ENCODE measurements at places on chromosomes 2 and 18. TPM values are rescaled to one million over a fixed set of nuclear protein-coding genes. Genes with fewer than 3 reads are reported as not detected.

DNA sequence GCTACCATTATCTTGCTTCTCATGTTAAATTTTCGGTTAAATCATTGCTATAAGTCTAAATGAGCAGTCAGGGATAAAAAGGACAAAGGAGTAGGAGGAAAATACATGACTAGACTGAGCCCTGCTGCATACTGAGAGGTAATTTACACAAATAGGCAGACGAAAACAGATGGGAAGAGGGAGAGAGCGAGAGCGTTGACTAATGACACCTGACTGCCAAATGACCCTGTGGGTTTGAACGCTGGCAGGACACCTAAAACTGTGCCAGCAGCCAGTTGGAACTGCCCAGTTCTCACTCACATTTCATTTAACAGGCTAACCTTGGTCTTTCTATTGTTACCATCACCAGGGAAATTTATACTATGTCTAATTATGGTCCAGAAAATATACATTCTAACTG, 978.2 kb downstream of the CPS1 start:
- H3K27ac ChIP-seq = no peak overlapping the region
- H3K4me1 ChIP-seq = no peaks in the 10 kb centered on the region
- no peak overlapping the region for H3K4me3 ChIP-seq
- no peaks in the 10 kb centered on the region for H3K36me3 ChIP-seq

GRCh38 chr18:62713651-62714247, 1.6 kb upstream of the PHLPP1 start:
- DNase-seq = no peak
- peaks cover 16% of the 10 kb centered on the region for H3K4me1 ChIP-seq
- no peak overlapping the region for H3K4me3 ChIP-seq

RIT2 gene
- total RNA-seq = not detected

ASAP2 gene
- total RNA-seq = 0.04 TPM

- H3K4me1 ChIP-seq = peaks cover 2% of the 10 kb centered on the region
- no peaks in the 10 kb centered on the region for H3K27me3 ChIP-seq
- DNase-seq = no peak
- no peak overlapping the region for H3K4me3 ChIP-seq
Observed at GRCh38 chr2:237411683-237412423, 2.1 kb downstream of the COL6A3 start.

GRCh38 chr2:168427451-168427850, 28.6 kb upstream of the CERS6 start:
- H3K27ac ChIP-seq = no peak overlapping the region
- peaks cover 28% of the 10 kb centered on the region for H3K4me1 ChIP-seq
- no peak for DNase-seq
- no peaks in the 10 kb centered on the region for H3K27me3 ChIP-seq
- peaks cover 3% of the 10 kb centered on the region for H3K36me3 ChIP-seq

TUBA4B gene
- total RNA-seq = not detected

DNA sequence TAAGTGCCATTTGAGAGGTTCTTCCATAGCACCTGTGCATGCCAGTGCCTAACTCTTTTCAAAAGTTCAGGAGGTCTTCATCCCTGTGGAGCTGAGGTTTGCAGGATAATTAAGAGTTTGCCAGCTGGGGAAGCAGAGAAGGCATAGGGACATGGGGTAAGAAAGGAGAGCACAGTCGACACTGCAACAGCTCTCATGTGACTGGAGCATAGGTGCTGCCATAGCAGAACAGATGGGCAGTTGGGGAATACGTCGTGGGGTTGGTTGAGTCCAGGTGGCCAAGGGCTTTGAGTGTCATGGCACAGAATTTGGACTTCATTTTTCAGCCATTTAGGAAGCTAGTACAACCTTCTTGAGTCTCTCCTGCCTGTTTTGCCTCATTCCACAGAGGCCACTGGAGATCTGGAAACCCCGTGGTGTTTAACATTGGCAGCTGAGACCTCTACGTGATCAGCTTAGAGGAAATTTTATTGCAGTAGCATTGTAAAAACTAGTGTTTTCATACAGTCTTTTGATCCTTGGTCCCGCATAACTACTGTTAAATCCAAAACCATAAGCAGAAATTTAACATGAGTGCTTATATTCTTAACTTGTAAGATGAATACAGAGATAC, 65.1 kb downstream of the CRIM1 start:
- H3K4me1 ChIP-seq = no peaks in the 10 kb centered on the region
- H3K27ac ChIP-seq = no peak overlapping the region
- no peak overlapping the region for H3K4me3 ChIP-seq
- no peak for DNase-seq

DNA sequence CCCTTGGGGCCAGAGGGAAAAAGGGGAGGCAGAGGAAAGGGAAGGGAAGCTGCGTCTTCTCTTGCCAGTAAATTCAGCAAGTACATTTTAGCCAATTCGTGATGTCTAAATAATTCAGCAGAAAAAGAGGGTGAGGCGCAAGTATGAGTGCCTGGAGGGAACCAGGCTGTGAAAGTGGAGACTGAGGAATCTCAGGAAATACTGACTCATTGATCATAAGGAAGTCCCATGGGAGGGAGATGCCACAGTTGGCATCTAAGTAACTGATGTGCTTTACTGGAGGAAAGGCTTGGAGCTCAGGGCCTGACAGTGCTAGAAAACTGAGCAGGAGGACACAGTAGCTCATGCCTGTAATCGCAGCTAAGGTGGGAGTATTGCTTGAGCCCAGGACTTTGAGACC, 31.1 kb downstream of the KIF5C start:
- no peak overlapping the region for H3K4me3 ChIP-seq
- no peak for DNase-seq
- no peaks in the 10 kb centered on the region for H3K4me1 ChIP-seq
- no peak overlapping the region for H3K27ac ChIP-seq

DNA sequence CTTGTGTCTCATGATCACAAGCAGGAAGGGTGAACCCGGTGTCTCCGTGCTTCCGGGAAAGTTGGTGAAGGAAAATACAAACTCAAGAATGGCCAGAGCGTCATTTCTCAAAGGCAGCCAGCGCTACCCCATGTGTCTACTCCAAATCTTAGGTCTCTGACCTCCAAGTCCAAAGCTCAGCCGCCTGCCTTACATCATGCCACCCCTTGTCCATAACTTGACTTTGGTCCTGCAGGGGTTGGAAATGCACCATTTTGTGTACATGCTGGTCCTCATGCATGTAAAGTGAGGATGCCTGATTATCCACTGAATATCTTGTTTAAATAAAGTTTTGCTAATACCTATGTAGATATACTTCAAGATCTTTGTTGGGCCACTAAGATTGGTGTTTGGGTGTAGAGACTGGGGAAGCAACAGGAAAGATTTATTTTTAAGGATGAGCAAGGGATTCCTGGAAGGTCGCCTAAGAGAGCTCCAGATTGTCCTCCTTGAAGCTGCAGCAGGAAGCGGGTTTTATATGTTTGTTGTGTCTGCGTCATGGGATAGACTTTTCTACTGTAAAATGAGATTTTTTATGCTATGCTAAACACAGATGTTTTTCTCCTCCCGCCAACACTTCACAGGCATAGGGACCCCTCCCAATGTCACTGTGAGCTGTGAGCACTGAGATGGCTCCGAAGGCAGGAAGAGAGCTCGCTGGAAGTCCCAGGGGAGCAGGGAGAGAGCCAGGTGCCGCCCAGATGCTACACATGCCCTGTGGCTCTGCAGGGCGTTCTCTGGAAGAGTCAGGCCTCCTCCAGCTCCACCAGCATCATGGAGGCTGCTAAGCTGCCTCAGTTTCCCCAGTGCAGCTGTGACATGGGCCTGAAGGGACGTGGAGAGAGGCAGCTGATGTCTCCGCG, 176.2 kb upstream of the HDAC4 start:
- DNase-seq = no peak
- peaks cover 6% of the 10 kb centered on the region for H3K4me1 ChIP-seq
- no peak overlapping the region for H3K4me3 ChIP-seq
- peaks cover 5% of the 10 kb centered on the region for H3K27me3 ChIP-seq
- H3K27ac ChIP-seq = no peak overlapping the region

NEUROD1 gene
- 0.08 TPM for total RNA-seq

CCDC85A gene
- not detected for total RNA-seq

DNA sequence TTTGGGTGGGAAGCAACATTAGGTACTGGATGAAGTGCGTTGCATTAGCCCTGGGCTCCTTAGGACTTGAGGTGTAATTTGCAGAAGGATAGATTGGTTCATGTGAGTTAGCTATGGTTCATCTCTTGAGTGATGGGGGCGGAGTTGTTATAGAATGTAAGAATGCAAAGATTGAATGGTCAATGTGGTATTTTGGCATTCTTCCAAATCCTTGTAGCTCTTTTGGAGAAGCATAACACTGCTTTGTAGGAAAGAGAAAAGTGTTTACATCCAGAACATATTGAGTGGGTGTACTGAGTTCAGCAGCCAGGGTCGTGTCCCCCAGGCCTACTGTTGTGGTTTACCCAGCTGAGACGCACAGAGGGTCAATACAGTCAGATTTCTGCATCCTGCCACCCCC, 173.5 kb downstream of the FMNL2 start:
- no peak overlapping the region for H3K27ac ChIP-seq
- no peak overlapping the region for H3K4me3 ChIP-seq
- H3K4me1 ChIP-seq = peaks cover 1% of the 10 kb centered on the region

GRCh38 chr2:239337122-239337876, 63.5 kb downstream of the HDAC4 start:
- H3K4me1 ChIP-seq = peaks cover 24% of the 10 kb centered on the region
- no peak overlapping the region for H3K27ac ChIP-seq
- H3K27me3 ChIP-seq = no peaks in the 10 kb centered on the region
- no peak overlapping the region for H3K4me3 ChIP-seq
- peaks cover 4% of the 10 kb centered on the region for H3K36me3 ChIP-seq

DNA sequence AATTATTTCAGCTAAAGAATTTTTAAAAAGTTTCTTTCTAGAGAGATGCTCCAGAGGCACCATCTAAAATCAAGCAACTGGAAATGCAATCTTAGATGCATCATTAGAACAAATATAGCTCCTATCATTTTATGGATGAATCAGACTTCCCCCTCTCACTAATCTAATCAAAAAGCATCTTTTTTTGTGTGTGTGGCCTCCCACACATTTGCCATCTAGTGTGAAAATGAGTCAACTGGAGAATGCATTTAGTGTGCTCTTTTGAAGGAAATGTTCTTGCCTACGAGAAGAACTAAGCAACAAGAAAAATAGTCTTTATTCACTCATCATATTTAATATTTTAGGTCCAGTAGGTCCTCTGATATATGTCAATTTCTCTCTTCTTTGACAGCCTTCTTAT, 39.5 kb upstream of the FIGN start:
- no peak overlapping the region for H3K27ac ChIP-seq
- H3K27me3 ChIP-seq = no peaks in the 10 kb centered on the region
- H3K4me1 ChIP-seq = no peaks in the 10 kb centered on the region
- no peaks in the 10 kb centered on the region for H3K36me3 ChIP-seq
- no peak overlapping the region for H3K4me3 ChIP-seq

GRCh38 chr18:78905334-78905733, 74.3 kb upstream of the SALL3 start:
- H3K27me3 ChIP-seq = peaks cover 18% of the 10 kb centered on the region
- no peaks in the 10 kb centered on the region for H3K36me3 ChIP-seq
- H3K4me3 ChIP-seq = no peak overlapping the region

DNA sequence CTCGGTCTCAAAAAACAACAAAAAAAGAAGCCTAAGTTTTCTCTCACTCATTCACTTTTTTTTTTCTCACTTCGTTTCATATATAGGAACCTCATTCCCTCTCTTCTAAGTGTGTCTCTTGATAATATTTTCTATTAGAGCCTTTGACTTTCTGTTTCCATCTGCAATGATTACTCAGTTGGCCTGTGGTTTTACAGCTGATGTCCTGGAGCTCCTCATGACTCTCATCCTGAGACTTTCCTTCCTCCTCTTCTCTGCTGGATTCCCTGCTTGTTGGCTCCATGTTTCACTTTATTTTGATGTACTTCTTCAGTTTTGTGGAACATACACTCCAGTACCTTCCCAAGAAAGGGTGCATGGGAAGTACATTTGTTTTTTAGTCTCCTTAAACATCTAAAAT, 154.2 kb upstream of the GATA6 start:
- no peaks in the 10 kb centered on the region for H3K4me1 ChIP-seq
- no peak overlapping the region for H3K4me3 ChIP-seq
- H3K27ac ChIP-seq = no peak overlapping the region
- peaks cover 3% of the 10 kb centered on the region for H3K27me3 ChIP-seq
- DNase-seq = no peak
- no peaks in the 10 kb centered on the region for H3K36me3 ChIP-seq

RETSAT gene
- total RNA-seq = 21.5 TPM

SEMA4C gene
- total RNA-seq = 8.3 TPM

GRCh38 chr2:176163672-176164056, 6.6 kb downstream of the HOXD3 start:
- DNase-seq = no peak
- peaks cover 13% of the 10 kb centered on the region for H3K4me1 ChIP-seq
- no peaks in the 10 kb centered on the region for H3K36me3 ChIP-seq
- no peak overlapping the region for H3K27ac ChIP-seq

DNA sequence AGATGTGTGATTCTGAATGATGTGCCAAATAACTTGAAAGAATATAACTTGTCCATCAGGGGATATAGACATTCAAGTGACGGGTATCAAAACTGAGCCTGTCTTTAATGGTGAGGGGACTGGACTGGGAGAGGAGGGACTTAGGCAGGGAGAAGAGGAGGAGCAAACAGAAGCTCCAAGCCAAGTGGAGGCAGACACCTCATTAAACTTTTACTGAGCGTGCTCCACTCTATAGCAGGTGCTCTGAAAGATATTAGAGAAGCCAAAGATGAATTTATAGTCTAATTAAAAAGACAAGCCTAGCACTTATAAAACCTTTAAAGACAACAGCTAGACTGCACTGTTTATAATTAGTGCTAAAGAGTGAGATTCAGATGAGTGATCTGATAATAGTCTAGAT, 47.7 kb upstream of the SMAD2 start:
- no peaks in the 10 kb centered on the region for H3K4me1 ChIP-seq
- H3K27me3 ChIP-seq = peaks cover 3% of the 10 kb centered on the region
- no peak overlapping the region for H3K4me3 ChIP-seq
- no peak overlapping the region for H3K27ac ChIP-seq
- no peak for DNase-seq

OSBPL6 gene
- 3.7 TPM for total RNA-seq

GRCh38 chr2:18410543-18410942, 149.9 kb downstream of the RDH14 start:
- H3K4me1 ChIP-seq = peaks cover 2% of the 10 kb centered on the region
- no peak overlapping the region for H3K27ac ChIP-seq
- no peak for DNase-seq
- peaks cover 25% of the 10 kb centered on the region for H3K27me3 ChIP-seq
- no peak overlapping the region for H3K4me3 ChIP-seq

NCKAP1 gene
- total RNA-seq = 1.2 TPM

DNA sequence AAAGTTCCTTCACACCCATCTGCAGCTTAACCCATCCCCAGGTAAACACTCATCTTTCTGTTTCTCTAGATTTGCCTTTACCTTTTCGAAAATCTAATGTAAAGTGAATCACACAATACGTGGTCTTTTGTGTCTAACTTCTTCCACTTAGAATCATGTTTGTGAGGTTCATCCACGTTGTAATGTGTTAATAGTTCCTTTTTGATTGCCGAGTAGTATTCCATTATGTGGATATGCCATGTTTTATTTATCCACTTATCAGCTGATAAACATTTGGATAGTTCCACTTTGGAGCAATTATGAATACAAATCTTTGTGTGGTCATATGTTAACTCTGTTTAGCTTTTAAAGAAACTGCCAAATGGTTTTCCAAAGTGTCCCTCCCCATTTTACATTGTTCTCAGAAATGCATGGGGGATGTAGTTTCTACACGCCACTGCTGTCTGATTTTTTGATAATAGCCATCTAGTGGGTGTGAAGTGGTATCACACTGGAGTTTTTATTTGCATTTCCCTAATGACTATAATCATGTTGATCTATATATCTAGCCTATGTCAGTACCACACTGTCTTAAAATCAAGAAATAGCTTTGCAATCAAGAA, 22.3 kb downstream of the PECR start:
- H3K36me3 ChIP-seq = peaks cover 12% of the 10 kb centered on the region
- H3K4me3 ChIP-seq = no peak overlapping the region
- no peaks in the 10 kb centered on the region for H3K27me3 ChIP-seq
- DNase-seq = no peak

Measured in activated naive CD8-positive, alpha-beta T cell treated with anti-CD3 and anti-CD28 coated beads for 36 hours (primary cell).